ENCODE measurements at places on chromosomes 1 and 21.

GRCh38 chr21:35857095-35857494, 203.2 kb downstream of the SETD4 start:
- no peak for DNase-seq

- no peak for DNase-seq
Measured at GRCh38 chr1:31797216-31797615, 18.6 kb downstream of the SPOCD1 start.

- no peak for DNase-seq
Measured at GRCh38 chr1:61921435-61921834, 179.2 kb downstream of the PATJ start.

GRCh38 chr1:181989261-181989920, 72.1 kb downstream of the ZNF648 start:
- DNase-seq = no peak

- DNase-seq = no peak
Measured at GRCh38 chr1:59025898-59026426, 242.1 kb upstream of the JUN start.

GRCh38 chr1:112508278-112509004, at the start of gene WNT2B:
Gene WNT2B (plus strand): TSS chr1:112508965. CDS start chr1:112509263, 298 bp downstream.
- no peak for DNase-seq

DNA sequence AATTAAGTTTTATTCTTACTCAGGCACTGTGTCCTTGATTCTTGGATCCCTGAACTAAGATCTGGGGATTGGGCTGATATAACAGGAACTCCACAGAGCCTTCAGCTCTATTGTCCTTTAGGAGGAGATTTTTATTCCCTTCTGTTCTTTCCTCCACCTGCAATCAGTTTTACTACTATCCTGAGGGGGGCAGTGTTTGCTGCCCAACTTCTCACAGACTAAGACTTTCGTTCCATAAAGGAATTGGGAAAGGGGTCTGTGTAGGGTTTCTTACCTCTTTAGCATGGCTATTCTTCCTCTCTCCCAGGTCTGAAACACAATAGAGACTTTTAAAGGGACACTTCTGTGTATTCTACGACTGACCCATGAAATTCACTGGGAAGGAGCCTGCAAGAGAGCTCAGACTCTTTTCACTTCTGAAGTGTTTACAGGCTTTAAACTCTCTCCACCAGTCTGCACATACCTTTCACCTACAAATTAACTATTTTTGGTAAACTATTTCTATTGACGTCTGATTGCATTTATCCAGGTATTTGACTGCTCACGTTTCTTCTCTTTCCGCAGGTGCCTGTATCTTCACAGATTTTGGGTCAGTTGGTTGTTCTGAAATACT, 103.3 kb upstream of the DEPDC1 start:
- no peak for DNase-seq

DNA sequence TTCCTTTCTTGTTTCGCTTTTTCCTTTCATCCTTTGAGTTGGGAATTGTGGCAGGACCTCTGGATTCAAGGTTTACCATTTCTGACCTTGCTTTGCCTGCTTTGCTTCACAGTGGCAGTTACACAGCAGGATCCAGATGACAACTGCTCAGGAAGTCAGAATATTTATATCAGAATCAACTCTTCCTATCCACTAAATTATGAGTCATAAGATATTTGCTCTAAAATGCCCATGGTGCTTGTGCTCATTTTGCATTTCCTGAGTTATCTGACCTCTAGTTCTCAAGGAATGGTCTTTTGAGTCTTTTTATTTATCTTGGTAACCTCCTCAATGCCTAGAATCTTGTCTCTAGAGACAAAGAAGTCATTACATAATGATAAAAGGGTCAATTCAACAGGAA, 290.8 kb downstream of the LRRC7 start:
- no peak for DNase-seq

Data from hematopoietic multipotent progenitor cell treated with erythropoietin and hydrocortisone succinate and interleukin-3 and kit ligand, for 15 days (in vitro differentiated cells).